OCI-LY7 (cell line): ENCODE measurements at places on chromosomes 12 and 14. TPM values are rescaled to one million over a fixed set of nuclear protein-coding genes. Genes with fewer than 3 reads are reported as not detected.

- DNase-seq: no peak
Measured at GRCh38 chr12:93526786-93527428, 45.6 kb upstream of the SOCS2 start.

The HAL gene
- 1.4 and 2.1 TPM in 2 replicates for total RNA-seq

DNA sequence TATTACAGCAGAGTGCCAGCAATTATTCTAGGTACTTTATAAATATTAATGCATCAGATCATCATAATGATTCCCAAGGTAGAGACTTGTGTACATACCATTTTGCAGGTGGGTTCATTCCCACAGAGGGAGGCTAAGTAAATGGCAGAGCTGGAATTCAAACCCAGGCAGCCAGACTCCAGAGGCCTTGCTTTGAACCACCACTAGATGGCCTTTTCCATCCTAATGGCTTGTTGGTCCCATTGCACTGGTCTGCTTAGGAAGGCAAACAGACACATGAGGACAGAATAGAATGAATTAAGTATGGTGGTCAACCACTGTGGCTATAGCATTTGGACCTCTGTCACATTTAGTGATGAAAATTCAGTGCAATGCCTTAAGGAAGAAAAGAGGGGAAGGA lies 158.7 kb downstream of the METTL25 start:
- peak; percentile 24 for DNase-seq

- peak; percentile 33 for DNase-seq
Measured at GRCh38 chr12:32107359-32108267, 966 bp downstream of the BICD1 start.

DNA sequence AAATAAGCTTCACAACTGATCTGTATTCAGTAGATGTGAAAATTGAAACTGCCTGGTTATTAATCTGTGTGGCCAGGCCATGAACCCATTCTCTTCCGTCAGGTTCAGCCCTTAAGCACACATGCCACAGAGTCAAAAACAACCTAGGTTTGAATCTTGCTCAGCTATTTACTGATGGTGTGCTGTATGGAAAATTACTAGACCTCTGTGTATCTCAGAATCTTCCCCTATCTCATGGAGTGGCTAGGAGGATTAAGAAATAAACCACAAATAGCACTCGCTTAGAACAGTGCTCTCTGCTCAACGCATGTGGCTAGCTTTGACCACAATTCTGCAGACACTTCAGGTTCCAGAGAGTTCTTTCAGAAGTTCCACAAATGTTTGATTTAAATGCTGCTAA lies 240.7 kb upstream of the PLEKHG7 start:
- DNase-seq: peak; percentile 58

- no peak for DNase-seq
Measured at GRCh38 chr14:33657476-33657875, 293.4 kb downstream of the EGLN3 start.

DNA sequence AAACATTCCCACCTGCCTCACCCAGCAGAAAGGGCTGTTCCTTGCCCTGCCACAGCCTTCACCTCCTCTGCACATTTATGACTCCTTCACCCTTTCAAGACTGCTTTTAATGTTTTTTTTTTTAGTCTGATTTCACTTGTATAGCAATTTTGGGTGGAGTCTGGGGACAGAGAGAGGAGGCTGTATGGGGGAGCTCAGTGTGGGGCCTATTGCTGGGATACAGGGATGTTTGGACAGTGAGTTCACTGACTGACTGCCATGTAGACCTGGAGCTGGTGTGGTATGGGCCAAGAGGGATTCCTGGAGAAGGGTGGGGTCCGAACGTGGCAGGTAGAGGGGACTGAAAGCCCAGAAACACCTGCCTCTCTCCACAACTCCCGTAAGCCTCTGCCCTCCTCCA lies 1.9 kb upstream of the KRT85 start:
- DNase-seq: no peak

The KRT74 gene
- not detected in 2 replicates for total RNA-seq

GRCh38 chr12:22348208-22348607 lies 13.7 kb upstream of the ST8SIA1 start:
- no peak for DNase-seq

GRCh38 chr12:5165296-5165970 lies 121.8 kb downstream of the KCNA5 start:
- no peak for DNase-seq

DNA sequence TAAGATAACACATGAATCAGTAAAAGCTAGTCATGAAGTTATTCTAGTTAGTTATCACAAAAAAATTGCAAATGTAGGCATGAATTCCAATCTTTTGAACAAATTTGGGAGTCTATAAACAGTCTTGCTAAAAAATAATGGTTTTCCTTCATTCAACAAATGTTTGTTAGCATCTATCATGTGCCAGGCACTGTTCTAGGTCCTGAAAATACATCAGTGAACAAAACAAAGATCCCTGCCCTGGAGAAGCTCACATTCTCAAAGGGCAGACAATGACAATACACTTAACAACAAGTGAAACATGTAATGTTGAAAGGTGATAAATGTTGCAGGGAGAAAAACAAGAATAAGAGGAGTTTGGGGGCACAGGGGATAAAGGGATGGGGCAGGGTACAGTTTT lies 86.9 kb downstream of the OTX2 start:
- DNase-seq: no peak

DNA sequence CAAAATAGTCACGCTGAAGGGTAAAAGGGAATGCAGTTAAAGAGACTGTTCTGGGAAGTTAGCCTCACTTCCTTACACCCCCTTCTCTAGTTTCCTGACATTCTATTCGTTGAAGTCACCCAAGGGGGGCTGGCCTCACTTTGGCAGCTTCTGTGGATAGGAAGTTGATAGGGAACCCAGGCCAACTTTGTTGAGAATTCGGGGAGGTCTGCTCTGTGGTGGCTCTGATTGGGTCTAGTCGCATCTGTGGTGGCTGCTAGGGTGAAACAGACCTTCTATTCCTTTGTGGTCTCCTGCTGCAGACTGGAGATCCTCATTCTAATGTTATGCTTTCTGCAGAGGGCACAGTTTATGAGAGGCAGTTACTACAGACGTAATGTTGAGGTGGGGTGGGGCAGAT lies 28.8 kb upstream of the GZMB start:
- no peak for DNase-seq

GRCh38 chr12:55955800-55956508 lies 9.9 kb downstream of the PMEL start:
- DNase-seq: peak; percentile 45

The C12orf54 gene
- total RNA-seq: not detected in 2 replicates

DNA sequence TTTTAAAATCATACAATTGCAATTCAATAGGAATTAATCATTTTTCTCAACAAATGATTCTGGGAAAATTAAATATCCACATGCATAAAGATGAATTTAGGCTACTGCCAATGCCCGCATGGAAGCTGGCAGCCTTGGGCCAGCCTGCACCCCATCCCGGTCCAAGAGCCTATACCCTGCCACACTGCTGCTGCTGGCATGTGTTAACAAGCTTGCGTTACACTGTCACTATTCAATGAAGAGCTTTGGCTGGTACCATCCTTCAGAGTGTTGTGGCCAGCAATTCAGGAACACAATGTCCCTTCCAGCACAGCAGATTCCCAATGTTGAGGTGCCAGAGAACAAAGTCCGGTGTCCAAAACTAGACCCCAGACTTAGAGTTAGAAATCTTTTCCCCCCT lies 13.6 kb upstream of the TAS2R14 start:
- DNase-seq: no peak

GRCh38 chr12:23128462-23128861 lies 503.5 kb downstream of the ETNK1 start:
- no peak for DNase-seq

GRCh38 chr14:100532906-100533655 lies 54.1 kb downstream of the BEGAIN start:
- peak; percentile 6 for DNase-seq

GRCh38 chr12:124422570-124423523 lies 128.0 kb downstream of the RFLNA start:
- no peak for DNase-seq

The LMO3 gene
- 10.6 and 14.5 TPM in 2 replicates for total RNA-seq

DNA sequence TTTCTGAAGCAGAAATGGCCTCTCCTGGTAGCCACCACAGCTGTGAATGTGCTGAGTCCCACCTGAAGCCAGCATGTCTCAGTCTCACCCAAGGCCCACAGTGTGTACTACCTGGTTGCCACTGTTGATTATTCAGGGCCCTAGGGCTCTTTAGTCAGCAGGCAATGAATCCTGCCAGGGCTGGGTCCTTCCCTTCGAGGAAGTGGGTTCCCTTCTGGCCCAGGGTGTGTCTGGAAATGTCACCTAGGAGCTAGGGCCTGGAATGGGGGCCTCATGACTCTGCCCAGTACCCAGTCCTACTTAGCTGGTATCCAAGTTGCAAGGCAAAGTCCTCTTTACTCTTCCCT lies 207.4 kb downstream of the SYNE2 start:
- DNase-seq: no peak

DNA sequence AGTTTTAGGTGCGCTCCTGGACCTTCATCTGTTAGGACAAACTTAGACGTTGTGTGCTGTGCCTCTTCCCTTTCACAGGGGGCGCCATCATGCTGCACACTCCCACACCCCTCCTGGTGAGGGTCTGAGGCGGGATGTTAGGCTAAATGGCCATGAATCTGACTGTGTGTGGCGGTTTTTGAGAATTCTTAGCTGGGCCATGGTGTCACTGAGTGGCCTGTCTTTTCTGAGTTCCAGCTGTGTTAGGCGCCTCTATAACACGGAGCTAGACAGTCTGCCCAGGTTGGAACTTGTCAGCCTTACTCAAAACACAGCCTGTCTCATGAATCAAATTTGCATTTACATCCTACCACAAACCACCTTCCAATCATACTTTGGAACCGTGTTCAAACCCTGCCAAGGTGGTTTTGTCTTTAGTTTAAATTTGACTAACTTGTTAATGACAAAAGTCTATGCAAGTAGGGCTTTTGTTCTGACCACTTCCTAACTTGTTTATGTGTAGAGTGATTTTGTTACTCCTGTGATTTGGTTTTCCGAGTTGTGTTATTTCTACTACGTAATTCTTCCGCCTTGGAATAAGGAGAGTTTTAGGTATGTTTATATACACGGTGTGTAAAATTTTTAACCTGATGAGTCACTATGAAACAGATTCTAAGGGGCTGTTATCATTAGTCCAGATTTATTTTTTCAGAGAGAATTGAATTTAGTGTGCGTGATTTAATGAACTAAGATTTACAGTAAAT lies 19.6 kb downstream of the ACVR1B start:
- DNase-seq: peak; percentile 47

The WNT5B gene
- 0.86 and 2.6 TPM in 2 replicates for total RNA-seq

DNA sequence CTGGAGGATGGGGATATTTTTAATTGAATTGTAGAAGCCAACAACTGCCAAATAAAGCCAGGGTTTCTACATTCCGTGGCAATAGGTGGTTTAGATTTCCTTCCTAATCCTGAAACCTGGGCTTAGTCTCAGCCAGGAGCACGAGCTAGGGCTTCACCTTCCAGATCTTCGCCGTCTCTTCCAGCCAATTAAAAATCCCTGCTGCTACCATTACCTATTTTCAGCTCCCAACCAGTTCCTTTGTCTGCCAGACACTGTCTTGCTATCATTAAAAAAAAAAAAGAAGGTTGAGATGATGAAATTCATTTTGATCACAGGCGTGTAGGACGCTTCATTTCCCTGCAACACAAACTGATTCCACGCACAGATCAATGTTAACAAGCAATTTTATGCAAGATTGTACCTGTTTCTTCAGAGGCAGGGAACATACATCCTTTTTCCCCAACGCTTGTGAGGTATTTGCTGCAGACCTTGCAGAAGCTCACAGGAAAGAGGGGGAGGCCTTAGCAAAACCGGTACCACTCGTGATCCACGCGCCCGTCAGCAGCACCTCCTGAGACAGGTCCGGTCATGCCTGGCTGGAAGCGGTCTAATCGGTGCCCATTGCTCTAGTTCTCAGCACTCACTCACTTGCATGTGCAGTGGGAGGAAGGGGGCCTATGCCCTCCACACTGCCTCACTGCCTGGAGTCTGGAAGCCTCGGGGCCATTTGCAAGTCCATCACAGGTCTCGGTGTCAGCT lies 65.1 kb downstream of the SLC6A12 start:
- DNase-seq: no peak

- no peak for DNase-seq
Measured at GRCh38 chr12:16668198-16668597, 62.2 kb upstream of the LMO3 start.

The TGFB3 gene
- total RNA-seq: 5.5 and 5.6 TPM in 2 replicates

The ACSS3 gene
- total RNA-seq: not detected in 2 replicates

- DNase-seq: no peak
Measured at GRCh38 chr12:67592228-67593011, 56.1 kb upstream of the DYRK2 start.

The RD3L gene
- total RNA-seq: not detected in 2 replicates

GRCh38 chr12:15698377-15698871 lies 90.8 kb downstream of the EPS8 start:
- no peak for DNase-seq
